Stimulated activated CD4-positive, alpha-beta T cell treated with anti-CD3 and anti-CD28 coated beads, Interleukin-1b, Interleukin-23, amount 100 ng/mL, for 24 hours (primary cell): ENCODE measurements at places on chromosomes 2 and 18.

GRCh38 chr2:195317550-195317949, 339.5 kb upstream of the SLC39A10 start:
- no peak for DNase-seq

DNA sequence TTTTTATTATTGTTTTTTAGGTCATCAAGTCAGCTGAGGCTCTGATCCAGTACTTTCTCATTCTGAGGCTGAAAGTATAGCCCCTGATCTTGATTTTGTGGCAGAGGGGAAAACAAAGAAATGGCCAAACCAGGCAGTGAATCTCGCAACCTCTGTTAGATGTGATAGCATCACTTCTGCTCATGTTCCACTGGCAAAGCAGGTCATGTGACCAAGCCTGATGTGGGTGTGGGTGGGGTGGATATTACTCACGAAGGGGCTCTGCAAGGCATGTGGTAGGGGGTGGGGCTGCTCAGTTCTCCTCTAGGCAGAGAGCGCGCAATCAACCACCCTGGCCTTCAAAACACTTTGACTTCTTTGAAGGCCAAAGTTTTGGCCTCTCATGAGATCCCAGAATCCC, 254.2 kb downstream of the MYCN start:
- no peak for DNase-seq

GRCh38 chr2:212539072-212539880, 674 bp upstream of the ERBB4 start:
- DNase-seq, result no peak

DNA sequence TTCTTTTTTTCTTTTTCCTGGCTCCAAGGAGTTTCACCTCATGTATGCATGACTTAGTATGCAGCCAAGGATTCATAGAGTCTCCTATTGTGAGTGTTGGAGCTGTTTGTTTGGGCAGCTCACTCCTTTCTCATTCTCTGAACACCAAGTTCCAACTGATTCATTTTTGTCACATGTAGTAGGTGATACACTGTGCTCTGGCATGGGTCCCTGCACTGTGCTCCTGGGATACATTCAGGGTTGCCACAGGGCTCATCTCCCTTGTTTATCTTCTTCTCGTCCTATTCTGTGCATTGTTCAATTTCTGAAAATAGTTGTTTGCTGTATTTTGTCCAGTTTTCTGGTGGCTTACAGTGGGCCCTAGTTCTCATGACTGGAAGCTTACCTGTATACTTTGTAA, 96.8 kb downstream of the ZNF407 start:
- no peak for DNase-seq

DNA sequence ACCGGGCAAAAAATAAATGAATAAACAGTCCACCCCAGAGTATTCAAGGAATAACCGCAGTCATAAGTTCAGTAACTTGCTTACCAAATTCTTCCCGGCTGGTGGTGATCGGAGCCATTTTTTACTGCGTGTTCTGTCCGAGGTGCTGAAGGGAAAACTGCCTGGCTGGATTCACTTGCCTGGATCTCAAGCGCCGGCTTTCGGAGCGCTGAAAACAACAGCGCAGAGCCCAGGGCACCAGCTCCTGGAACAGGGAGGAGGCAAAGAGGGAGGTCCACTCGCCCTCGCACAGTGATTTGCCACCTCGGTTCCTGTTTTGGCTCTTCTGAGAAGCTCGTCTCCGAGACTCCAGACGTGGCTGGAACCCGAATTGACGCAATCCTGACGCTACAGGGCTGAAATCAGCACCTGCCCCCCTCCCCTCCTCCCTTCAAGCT, at the start of gene SYT4:
TSS of gene SYT4 (minus strand) at position 327 of the 437 bp plus-strand sequence. CDS start at position 118, 209 bp downstream.
- DNase-seq, result no peak

GRCh38 chr2:26945991-26946750, 24.3 kb upstream of the MAPRE3 start:
- DNase-seq, result no peak
